ENCODE measurements at places on chromosomes 16 and 17. TPM values are rescaled to one million over a fixed set of nuclear protein-coding genes. Genes with fewer than 3 reads are reported as not detected.
A peak's percentile ranks its signal among the peaks of the same experiment; 100 is the strongest.

DNA sequence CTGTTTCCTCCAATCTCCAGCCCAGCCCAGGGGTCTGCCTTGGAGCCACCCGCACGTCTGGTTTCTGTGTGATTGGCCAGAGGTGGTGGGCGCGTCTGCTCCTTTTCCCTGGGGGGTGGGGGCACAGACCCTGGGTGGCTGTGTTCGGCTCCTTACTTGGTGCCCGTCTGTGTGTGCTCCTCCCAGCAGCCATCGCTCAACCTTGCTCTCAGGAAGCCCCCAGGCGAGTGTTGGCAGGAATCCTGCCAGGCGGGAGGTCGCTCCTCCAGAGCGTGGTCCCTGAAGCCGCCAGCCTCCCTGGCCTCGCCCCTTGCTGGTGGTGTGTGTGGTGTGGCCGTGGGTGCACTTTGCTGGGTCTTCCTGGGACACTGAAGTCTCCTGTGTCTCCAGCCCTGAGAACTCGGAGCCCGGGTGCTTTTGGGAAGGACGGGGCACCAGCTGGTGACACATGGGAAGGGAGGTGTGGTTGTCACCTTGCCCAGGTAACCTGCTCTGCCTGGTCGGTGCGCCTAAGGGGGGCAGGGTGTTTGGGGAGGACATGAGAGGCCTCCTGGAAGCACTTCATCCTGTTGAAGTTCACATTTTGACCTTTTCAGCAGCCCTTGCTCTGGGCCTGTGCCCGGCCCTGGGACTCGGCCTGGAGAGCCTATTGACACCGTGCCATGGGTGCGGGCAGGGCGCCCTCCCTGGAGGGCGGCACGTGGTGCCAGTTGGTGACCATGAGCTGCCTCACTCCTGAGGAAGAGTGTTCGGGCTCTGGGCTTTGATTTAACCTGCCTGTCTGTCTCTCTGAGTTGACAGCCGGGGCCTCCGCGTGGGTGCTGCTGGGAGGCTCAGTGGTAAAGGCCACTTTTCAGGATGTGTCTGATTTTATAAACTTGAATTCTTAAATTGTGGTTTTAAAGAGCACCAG lies 49.0 kb upstream of the ZNF750 start:
- peak; percentile 87 for DNase-seq

DNA sequence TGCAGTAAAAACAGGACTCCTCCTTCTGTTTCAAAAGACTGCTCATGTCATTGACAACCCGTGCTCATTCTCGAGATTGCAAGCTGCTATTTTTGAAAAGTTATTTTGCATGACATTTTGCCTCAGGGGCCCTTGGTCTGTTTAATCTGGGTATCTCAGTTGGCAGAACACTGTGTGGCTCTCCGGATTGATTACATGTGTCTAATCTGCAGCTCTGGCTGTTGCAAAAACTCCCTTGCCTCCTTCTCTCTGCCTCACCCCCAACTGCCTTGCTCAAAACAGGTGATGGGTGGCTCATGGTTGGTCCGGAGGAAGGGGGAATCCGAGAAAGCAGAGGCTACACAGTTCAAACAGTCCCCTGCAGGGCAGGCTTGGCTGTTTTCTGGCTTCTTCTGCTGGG lies 25.3 kb downstream of the GINS3 start:
- DNase-seq: no peak

The SCIMP gene
- total RNA-seq: not detected

The NPIPB9 gene
- total RNA-seq: not detected

The KLHL10 gene
- total RNA-seq: not detected

DNA sequence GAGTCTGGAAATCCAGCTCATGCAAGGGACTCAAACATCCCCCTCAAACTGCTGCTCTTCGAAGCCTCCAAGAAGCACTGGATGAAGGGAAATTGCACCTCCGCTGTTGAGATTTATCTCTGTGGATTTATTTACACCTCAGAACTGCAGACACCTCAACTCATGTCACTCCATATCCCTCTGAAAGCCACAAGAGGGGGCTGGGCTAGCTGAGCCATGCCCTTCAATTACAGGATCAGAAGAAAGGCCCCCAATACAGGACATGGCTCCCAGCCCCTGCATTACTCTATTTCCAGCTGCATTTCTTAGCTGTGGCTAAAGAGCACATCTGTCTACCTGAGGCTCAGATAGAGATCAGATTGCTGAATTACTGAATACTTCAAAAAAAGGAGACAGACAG lies 103.1 kb upstream of the DYNLRB2 start:
- DNase-seq: no peak

- DNase-seq: no peak
Observed at GRCh38 chr16:72442385-72443158, 270.6 kb upstream of the PMFBP1 start.

GRCh38 chr17:59778996-59779395 lies 71.5 kb downstream of the VMP1 start:
- DNase-seq: no peak

DNA sequence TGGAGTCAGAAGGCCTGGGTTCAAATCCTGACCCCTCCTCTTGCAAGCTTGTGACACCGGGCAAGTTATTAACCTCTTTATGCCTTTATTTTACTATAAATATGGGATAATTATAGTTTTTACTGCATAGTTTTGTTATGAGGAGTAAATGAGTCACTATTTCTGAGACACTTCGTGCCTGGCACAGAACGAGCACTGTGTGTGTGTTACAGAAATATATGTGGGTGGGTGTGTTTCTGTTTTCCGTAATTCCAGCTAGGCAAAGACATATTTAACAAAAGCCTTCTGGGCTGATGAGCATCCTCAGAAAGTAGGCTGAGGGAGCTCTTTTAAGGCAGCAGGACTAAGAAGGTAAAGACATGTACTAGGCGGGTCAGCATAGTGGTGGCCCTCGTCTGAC lies 417.9 kb downstream of the MAF start:
- DNase-seq: no peak

- no peak for DNase-seq
Observed at GRCh38 chr17:17110520-17110919, 68.3 kb downstream of the MPRIP start.

The SLC6A2 gene
- not detected for total RNA-seq

The METTL26 gene
- 278 TPM for total RNA-seq

GRCh38 chr16:58651965-58652348 lies 22.3 kb upstream of the CNOT1 start:
- no peak for DNase-seq

DNA sequence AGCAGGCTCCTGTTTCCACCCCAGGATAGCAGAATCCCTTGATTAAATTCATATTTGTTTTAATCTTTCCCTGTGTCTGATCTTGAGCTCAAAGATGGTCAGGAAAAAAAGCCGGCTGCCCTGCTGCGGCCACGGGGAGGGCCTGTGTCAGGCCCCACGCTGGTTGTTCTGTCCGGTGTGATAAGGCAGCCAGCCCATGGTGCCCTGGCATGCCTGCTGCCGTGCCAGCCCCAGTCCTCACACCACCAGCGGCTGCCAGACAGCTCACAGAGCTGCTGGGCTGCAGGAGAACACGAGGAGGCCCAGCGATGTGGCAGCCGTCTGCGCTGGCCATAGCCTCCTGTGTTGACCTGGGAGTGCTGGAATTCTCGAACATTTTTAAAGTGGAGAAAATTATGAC lies 34.7 kb upstream of the BRD7 start:
- DNase-seq: no peak

The LGALS9B gene
- total RNA-seq: not detected

DNA sequence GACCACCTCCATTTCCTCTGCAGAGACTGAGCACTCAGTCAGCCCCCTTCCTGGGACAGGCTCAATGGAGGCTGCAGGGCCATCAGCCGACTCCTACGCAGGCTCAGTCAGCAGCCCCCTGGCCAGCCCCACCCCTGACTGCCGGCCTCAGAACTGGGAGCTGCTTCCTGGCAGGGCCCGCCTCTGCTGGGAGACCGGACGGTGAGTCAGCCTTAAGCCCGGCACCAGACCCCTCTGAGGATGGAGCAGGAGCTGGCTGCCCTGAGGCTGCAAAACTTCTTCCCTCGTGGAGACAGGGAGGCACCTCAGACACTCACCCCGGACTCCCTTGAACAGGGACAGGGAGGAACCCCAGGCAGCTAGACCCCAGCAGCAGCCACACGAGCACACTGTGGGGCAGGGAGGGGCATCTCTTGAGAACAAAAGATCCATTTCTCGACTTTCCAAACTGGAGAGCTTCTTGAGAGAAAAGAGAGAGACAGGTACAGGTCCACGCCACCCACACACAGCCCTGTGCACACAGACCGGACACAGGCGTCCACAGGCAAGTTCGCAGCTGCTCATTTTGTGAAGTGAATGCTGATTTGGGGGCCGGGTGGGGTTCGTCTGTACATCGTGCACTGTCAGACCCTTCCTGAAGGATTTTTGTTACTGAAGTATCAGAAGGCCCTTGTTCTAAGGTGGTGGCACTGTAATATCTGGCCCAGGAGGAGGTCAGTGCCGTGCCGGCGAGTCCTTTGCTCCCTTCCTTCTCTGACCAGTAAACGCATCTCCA lies 1.3 kb upstream of the TUBB3 start:
- peak; percentile 45 for DNase-seq

DNA sequence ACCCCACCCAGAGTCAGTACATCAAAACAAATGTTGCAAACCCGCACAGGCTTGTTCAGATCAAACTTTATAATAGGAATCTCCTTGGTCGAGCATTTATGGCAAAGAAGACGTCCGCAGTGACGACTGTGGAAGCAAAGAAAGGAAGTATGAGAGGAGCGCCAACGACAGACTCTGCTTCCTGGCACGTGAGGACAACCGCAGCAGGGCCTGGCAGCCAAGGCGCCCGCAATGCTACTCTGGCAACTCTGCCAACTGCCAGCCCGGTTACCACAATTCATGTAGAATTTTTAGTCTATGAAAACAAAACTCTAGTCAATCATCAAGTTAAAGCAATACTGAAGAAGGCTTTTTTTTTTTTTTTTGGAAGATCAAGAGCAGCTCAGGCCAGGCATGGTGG lies 24.8 kb downstream of the CYB5D2 start:
- DNase-seq: no peak

DNA sequence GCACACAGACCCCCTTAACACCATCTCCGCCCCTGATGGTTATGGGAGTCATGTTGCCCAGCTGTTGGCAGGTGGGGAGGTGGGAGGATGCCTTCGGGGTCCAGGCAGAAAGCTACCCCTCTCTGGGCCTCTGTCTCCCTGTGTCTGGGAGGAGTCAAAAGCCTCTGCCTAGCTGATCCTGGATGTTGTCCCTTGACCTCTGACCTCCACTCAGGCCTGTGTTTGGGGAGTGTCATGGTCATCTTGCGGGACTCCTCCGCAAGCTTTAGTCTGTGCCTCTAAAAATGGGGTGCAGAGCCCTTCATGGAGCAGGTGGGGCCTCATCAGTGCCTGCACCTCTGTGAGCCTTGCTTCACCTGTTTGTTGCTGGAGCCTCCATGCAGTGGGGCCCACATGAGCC lies 3.8 kb downstream of the LLGL1 start:
- no peak for DNase-seq
